Renal pelvis (tissue), 12 donors: ENCODE measurements at places on chromosomes 2 and 18. TPM values are rescaled to one million over a fixed set of nuclear protein-coding genes. Genes with fewer than 3 reads are reported as not detected.

- no peak for DNase-seq
Measured at GRCh38 chr2:136154384-136154783, 36.4 kb upstream of the CXCR4 start.

DNA sequence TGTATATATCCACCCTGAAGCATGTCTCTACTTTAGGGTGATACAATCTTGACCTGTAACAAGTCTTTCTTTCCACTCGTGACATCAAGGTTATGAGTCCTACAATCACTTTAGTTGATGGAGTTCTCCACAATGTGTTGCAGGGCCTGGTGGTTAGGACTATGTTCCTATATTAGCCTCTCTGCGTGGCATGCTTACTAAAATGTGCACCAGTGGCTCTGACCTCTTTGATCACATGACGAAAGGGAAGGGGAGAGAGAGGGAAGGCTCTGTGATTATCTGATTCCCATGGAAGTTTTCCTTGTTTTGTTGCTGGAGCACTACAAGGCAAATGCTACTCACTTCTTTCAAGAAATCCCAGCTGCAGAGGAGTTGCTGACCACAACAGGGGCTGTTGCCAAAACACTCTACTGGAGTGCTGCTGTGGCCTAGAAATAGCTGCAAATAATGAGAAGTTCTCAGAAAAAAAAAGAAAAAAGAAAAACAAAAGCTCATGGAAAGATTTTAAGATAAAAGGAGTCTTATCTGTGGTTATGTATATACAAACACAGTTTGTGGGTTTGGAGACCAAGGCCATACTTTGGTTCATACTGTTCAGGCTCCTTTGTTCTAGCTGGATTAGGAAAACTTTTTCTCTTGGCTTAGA is 272.8 kb upstream of the MMADHC start:
- DNase-seq = peak; percentile 64

DNA sequence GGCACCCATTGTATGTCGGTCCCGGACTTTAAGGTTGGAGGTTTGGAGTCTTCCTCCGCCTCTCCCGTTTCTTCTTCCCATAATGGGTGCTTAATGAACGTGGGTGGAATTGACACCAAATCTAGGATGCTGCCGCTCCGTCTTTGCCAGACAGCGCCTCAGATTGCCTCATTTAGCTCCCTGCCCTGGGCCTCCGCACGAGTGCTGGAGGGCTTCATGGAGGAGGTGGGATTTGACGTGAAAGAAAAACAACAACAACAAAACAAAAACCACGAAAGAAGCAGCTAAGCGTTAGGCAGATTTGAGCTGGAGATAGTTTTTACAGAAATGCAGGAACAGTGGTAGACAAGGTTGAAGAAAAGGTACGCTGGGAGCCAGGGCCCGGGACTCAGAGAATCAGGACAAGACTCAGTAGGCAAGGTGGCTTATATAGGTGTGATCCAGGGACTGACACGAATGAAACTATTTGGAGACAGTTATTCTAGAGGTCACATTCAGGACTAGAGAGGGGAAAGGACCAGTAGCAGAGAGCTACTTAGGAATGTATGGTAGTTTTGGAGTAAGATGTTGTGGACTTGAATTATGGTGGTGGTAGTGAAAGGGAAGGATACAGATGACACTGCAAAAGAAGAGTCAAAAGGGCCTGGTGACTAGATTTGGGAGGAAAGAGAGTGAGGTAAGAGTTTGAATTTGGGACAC is 605 bp downstream of the ZNF2 start:
- no peak for DNase-seq

DNA sequence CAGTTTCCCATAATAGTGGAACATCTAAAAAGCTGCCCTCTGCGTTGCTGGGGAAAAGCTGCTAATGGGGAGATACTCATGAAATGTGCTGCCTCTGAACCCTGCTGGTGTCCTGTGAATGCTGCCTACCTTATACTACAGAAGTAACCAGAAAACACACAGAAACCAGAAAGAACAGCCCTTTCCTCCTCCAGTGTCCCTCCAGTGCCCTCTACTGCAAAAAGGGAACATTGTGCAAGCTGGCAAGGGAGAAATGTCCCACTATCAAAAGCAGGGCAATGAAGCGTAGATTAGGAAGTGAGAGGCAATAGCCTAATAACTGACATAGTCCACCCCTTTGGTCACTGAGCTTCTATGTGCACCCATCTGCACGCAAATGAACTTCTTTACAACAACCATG is 162.7 kb upstream of the ETAA1 start:
- no peak for DNase-seq

DNA sequence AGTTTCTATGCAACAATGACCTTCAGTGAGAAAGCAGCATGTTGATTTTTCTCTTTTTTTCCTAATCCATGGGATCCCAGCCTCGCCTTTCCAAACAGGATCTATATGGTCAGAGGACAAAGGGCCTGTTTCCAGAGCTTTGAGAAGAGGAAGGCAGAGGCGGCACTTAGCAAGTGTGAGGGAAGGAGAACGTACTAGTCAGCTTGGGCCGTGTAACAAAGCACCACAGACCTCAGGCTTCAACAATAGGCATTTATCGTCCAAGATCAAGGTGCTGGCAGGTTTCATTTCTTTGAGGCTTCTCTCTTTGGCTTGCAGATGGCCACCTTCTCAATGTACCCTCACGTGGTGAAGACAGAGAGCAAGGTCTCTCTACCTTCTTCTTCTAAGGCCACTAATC is 7.3 kb upstream of the KCNF1 start:
- DNase-seq = no peak

- DNase-seq = no peak
Measured at GRCh38 chr2:148926981-148927401, 52.0 kb downstream of the KIF5C start.

- no peak for DNase-seq
Measured at GRCh38 chr2:18262601-18263000, 297.9 kb downstream of the RDH14 start.

GRCh38 chr2:119678021-119678656 is 862 bp upstream of the TMEM177 start:
- DNase-seq = no peak

DNA sequence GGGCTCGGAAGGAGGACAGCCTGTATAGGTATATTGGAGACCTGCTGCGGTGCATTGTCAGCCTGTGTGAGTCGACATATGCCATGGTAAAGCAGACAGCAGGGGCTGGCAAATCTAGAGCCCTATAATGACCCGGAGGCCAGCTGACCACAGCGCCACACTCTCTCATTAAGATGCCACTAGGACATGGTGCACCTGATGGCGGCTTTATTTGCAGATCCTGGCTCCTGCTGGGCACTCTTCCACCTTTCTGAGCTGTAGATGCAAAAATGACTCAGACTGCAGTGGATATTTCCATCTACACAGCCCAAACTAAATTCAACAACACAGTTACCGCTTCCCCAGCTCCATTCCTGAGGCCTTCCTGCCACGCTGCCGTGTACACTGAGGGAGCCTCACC is 389.9 kb downstream of the TNS1 start:
- no peak for DNase-seq

- no peak for DNase-seq
Measured at GRCh38 chr2:215736653-215737290, 276.6 kb downstream of the MREG start.

DNA sequence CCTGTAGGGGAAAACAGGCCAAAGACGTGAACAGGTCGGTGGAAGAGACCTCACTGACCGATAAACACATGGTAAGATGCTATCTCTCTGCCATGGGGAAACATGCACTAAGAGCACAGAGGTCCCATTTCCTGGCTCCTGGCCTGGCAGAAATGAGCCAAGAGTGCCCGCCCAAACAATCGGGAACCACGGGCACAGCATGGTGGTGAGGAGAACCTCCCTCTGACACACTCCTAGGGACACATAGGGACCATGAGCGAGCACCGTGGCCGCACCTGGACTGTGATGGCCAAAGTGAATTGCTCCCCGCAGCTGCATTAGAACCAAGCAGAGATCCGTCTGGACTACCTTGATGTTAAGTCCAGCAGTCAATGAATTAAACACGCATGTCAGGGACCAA is 11.1 kb downstream of the HS6ST1 start:
- DNase-seq = no peak

GRCh38 chr2:44843641-44844310 is 97.7 kb upstream of the SIX3 start:
- no peak for DNase-seq

DNA sequence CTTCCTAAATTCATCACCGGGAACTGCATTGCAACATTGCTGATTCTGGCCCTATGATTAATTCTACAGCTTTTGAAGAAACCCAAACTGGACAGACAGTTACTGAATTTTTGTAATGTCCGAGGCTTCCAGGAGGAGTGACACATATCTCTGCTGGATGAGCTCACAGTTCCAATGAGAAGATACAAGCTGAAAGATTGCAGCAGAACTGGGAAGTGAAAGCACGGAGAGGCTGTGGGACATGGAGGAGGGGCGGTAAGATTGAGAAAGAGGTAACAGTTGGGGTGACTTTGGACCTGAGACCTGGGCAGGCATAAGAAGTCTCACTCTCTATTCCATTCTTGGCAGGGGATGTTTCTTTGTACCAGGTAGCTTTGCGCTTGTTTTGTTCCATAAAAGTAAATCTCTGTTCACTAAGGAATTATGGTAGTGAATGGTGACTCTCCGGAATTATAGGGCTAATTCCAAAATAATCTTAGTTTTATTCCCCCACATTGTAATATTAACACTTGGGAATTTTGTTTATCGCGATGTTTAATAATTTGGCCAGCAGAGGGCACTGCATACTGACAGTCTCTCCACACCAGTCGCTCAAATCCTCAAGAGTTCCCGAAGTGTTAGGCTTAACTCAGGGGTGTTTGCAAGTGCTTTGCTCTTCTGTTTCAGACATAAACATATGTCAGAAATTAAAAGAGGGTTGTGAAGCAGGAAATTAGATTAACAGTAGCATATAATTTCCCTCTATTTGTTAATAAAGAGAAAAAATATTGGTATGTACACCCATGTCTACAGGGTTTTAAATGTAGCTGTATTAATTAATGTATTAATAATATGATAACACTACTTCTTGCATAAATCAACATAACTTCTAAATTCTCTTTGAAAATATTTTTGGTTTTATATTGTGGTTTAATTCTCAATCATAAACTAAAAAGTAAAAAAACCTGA is 201.4 kb downstream of the SOCS6 start:
- peak; percentile 60 for DNase-seq

DNA sequence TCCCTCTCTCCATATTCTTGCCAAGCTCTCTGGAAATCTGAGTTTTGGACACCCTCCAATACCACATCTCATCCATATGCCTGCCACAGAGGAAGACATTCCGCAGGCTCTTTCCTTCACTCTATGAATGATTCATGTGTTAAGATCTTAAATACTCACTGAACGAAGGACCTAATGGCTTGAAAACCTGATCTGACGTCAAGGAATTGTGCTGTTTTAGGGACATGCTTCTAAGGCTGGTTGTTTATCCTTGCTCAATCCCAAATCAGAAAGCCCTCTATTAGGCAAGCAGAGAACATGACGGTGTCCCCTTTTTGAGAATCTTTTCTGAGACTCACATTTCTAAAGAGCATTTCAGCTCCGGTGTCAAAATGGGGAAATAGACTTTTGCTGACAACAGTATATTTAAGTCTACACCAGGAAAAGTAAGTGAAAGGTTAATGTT is 83.7 kb upstream of the GALNT5 start:
- DNase-seq = no peak

DNA sequence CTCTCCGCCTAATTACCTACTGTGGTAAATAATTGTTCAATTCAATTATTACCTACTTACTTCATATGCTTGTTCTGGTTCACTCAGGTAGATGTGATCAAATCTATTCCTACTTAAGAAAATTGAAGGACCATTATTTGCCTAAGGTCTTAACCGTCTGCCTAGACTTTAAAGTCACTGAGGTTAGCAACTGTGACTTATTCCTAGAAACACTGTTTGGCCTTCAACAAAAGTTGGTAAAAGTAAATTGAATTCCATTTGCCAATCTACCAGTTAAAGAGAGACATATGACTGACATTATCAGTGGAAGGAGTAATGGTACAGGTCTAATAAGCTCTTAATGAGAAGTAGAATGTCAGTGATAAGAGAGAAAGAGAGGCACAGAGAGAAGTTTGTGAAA is 491.5 kb downstream of the NYAP2 start:
- no peak for DNase-seq

DNA sequence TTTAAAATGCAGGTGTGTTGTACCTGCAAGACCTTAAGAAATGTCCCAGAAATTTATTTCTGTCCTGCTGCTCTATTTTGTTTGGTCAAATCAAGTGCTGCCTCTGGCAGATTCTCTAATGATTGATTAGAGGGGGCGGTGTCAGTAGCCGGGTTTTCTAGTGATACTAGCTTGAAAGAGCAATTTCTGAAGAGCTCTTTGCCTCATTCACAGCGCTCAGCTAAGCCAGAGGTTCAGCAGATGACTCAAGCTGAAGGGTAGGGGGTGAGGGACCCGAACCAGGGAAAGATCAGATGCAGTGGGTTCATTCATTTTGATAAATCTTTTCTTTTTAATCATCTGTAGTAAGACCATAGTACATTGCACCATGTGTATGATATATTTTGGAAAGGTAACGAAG is 15.0 kb downstream of the ZBTB7C start:
- no peak for DNase-seq

GRCh38 chr2:81513328-81513727 is 1208.8 kb upstream of the LRRTM1 start:
- DNase-seq = no peak

GRCh38 chr18:57441071-57441794 is 6.1 kb downstream of the ONECUT2 start:
- DNase-seq = no peak

- no peak for DNase-seq
Measured at GRCh38 chr2:207121784-207122183, 44.0 kb downstream of the KLF7 start.

DNA sequence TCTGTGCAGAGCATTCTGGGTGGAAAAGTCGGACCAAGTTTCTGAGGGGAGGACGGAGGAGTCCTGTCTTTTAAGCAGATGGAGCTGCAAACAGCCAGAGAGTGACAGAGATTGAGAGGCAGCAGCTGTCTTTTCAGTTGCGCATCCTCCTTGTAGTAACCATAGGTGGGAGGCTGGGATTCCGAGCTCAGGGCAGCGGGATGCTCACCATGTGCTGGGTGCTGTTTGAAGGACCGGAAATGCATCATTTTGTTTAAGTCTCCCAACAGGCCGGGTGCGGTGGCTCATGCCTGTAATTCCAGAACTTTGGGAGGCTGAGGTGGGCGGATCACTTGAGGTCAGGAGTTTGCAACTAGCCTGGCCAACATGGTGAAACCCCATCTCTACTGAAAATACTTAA is 93.4 kb downstream of the AGAP1 start:
- DNase-seq = no peak

UGT1A8 gene
- not detected for polyA plus RNA-seq

DES gene
- 5.5 TPM for polyA plus RNA-seq

MC2R gene
- not detected for polyA plus RNA-seq

TUBB8B gene
- 1.7 TPM for polyA plus RNA-seq

GLI2 gene
- polyA plus RNA-seq = 11.0 TPM

POTEC gene
- polyA plus RNA-seq = 0.11 TPM

CERS6 gene
- 43.9 TPM for polyA plus RNA-seq

VIT gene
- 0.06 TPM for polyA plus RNA-seq

HOXD1 gene
- 9.9 TPM for polyA plus RNA-seq

DOCK10 gene
- 10.7 TPM for polyA plus RNA-seq

ITGB6 gene
- polyA plus RNA-seq = 18.8 TPM

EPG5 gene
- 31.4 TPM for polyA plus RNA-seq
